ENCODE measurements at places on chromosomes 2 and 18.

GRCh38 chr2:120864981-120865380 is 129.3 kb downstream of the GLI2 start:
- peak; percentile 59 for DNase-seq

DNA sequence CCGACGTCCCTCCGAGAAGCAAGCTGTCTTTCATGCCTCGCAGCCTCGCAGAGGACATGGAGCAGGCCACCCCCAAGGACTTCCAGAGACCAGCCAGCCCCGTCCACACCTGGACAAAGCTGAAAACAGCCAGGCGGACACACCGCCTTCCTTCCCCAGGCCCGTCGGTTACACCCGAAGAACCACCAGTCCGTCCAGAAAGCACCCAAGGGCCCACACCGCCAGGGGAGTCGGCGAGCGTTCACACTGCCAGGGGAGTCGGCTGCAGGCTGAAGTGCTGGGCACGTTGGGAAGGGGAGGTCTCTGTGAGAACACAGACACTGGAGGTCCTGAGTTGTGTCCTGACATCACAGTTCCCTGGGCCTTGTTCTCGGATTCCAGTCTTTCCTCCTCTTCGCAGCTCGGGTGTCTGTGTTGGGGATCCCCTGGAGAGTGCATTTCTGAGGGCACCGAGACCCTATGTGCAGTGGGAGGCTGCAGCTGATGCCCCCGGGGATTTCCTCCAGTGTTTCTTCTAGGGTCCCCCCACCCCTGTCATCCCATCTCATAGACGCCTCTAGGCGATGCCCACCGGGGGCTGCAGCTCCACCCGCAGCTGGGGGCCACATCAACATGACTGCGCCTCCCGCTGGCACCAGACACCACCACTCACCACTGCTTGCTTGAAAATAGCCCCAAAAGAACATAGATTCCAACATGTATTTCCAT is 344.4 kb upstream of the SALL3 start:
- DNase-seq, result no peak

DNA sequence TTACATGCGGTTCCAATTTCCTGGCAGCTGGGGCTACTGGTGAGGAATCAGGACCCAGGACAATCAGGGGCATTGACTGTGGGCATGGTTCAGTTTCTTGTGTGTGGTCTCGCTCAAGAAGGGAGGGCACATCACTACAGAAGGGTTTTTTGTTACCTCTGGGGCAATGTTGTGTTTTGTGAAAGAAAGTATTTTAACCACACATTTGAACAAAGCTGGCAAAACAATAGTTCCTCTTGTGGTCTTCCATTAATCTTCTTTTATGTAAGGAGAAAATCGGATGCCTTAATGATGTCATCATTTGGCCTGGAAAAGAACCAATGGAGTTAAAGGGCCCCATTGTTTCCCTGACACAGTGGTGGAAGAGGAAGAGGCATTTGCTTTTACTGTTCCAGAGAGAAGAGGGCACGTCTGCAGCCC is 197.4 kb downstream of the SH3BP4 start:
- no peak for DNase-seq

DNA sequence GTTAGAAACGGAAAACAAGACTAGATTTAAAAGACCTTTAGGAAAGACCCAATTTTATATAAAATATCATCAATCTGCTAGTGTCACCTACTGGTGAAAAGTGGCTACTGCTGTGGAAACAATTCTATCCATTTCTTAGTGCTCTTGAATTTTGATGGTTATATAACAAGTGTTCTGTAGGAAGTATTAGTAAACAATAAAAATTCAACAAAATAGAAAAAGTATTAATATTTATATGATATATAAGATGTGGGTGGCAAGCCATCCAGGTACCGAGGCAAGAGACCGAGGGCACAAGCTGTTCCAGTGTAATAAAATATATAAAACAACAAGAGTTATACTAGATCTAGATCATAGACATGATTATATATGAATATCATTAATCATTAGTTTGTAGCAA is 6.2 kb upstream of the TMEM87B start:
- DNase-seq, result no peak

DNA sequence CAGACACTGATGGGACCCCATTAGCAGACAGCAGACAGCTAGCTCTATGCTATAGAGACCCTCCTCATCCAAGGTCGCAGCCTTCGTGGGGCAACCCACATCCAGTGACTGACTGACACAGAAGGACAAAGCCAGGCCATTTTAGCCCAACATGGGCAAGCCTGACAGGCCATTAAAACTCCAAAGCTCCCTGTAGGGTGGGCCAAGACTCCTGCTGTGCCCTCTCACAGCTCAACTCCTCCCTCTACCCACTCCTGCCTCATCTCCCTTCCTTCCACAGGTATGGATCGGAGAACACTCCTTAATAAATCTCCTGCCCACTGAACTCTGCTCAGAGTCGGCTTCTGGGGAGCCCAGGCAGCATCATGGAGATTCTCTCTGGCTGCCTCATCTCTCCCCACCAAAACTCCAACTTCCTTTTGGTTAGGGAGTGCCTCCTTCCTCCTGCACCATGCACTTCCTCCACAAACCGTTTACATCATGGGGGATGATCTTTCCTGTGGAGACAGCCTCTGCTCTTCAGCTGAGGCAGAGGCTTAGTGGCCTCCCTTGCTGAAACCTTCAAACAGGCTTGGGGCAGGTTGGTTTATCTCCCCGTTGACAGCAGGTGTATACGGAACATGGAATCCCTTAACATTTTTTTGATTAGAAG is 86.5 kb downstream of the ACTR3 start:
- no peak for DNase-seq

GRCh38 chr2:134293719-134294537 is 40.1 kb downstream of the MGAT5 start:
- no peak for DNase-seq

GRCh38 chr2:197477797-197478196 is 21.8 kb downstream of the HSPD1 start:
- no peak for DNase-seq

GRCh38 chr2:12556762-12557161 is 160.0 kb upstream of the TRIB2 start:
- DNase-seq, result no peak

GRCh38 chr2:216636551-216637450 is 3.6 kb downstream of the IGFBP2 start:
- DNase-seq, result no peak

DNA sequence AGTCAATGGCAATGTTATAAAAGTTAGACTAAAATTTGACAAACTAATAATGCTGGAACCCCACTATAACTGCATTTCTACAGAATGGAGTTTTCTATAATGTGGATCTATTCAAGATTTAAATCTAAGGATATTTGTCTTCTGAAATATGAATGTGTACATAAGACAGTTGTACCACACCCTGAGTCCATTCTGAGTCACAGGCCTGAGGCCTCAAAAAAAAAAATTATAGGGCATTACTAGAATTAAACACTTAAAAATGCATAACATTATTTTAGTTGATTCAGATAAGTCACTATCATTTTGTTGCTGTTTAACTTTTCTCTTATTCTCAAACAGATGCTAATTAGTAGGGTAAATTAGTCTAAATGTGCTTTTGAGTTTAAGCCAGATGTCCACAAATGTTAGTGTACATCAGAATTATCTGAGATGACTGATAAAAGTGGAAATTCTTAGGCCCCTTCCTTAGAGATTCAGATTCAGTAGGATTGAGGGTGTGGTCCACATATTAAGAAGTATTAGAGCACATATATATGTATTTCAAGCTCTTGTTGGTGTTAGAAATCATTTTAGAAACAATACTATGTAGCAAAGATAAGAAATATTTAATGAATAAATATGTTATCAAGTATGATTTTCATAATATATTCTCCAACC is 42.4 kb upstream of the COL5A2 start:
- DNase-seq, result no peak

- DNase-seq, result no peak
Measured at GRCh38 chr18:2960983-2961696, 51.8 kb downstream of the LPIN2 start.

DNA sequence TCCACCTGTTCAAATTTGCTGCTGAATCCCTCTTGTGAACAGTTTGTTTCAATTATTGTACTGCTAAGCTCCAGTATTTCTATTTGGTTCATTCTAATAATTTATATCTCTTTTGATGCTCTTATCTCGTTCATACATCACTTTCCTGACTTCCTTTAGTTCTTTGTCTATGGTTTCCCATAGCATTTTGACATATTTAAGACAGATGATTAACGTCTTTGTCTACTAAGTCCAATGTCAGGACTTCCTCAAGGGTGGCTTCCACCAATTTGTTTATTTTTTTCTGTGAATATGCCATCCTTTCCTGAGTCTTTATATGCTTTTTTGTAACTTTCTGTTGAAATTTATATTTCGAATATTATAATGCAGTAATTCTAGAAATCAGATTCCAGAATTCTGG is 9.6 kb downstream of the PIGN start:
- DNase-seq, result no peak

Data from Right ventricle myocardium inferior (tissue), 1 donor.